Breast epithelium (tissue), 4 donors: ENCODE measurements at places on chromosomes 16 and 17.

- no peak for DNase-seq
Observed at GRCh38 chr17:17403899-17404576, 72.8 kb upstream of the MED9 start.

GRCh38 chr17:43560461-43561427 lies 14.6 kb upstream of the ETV4 start:
- no peak for DNase-seq

DNA sequence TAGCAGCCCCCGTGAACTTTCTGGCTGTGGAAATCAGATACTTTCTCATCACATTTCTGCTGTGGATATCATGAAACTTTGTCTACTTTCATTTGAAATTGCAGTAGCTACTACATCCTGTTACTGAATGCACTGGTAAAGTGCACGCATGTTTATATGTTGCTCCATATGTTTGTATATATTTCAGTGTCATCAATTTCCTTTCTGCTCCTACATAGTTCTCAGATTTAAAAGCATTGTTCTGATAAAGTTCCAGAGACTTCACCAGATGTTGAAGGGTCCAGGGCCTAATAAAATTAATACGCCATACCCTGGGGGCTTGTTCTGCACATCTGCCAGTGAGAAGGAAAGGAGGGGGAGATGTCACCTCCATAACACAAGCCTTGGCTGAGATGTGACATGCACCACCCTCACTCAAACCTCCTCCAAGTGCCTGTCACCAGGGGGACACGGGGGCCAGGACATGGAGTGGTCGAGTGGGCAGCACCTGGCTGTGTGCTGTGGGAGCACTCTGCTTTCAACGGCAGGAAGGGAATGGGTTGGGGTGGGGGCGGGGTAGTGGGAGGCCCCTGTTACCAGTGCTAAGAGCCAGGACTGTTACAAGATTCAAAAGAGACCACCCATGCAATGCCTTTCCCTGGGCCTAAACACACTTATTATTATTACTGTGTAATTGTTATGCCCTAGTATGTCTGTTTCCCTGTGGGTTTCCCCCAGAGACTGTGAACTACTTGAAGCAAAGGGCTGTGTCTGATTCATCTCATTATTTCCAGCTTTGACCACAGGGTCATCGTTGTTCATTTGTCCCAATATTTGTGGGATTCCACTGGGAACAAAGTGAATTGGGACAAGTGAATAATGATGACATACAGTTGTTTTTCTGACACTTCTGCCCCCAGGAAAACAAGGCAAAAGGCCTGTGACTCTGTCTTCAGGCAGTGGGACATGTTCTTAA lies 193.4 kb downstream of the FOXL1 start:
- no peak for DNase-seq

- DNase-seq, result peak; percentile 58
Observed at GRCh38 chr17:64306850-64307463, 43.9 kb upstream of the TEX2 start.

- no peak for DNase-seq
Observed at GRCh38 chr16:66143415-66143814, 223.1 kb upstream of the CDH5 start.

- no peak for DNase-seq
Observed at GRCh38 chr16:68750193-68750695, 13.2 kb downstream of the CDH1 start.

GRCh38 chr16:62256406-62256805 lies 220.2 kb upstream of the CDH8 start:
- no peak for DNase-seq

GRCh38 chr17:28345419-28346198 lies 10.0 kb downstream of the TNFAIP1 start:
- no peak for DNase-seq

DNA sequence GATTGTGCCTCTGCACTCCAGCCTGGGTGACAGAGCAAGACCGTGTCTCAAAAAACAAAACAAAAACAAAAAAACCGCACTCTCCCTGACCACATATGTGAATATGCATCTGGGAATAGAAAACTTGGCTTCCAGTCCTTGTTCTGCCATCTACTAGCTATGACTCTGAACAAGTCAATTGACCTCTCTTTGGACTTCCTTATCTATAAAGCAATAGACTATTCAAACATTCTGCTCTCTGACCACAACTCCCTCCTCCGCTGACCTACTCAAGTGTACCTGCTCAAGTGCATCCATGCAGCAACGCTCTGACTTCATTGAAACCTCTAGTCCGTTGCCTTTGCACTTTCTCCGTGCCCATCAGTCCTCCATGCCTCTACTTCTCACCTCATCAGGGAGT lies 52.6 kb upstream of the KDM6B start:
- DNase-seq, result no peak

DNA sequence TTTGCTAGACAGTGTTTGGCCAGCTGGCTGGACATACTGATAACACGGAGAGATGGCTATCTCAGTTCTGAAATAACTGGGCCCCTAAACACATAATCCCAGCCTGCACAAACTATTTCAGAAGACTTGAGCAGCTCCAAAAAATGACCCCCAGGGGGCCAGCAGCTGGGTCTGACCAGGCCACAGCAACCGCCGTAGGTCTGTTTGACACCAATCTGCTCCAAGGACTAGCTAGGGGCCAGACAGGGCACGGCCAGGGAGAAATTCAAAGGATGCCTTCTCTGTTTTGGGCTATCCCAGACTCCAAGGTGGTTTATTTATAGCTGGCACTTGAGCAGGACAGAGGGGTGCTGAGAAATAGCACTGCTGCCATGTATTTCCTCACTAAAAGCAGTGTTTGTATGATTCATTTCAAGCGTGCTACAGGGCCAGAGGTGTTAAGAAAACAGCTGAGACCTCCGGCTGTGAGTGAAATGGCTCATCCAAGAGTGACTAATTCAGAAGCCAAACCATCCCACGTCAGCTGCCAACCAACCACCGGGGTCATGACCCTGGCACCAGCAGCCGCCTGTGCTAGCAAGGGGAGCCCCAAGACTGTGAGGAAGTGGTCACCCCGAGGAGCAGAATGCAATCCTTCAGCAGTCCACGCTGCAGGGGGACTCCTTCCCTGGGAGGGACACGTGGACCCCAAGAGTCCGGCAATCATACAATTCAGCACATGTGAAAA lies 5.7 kb downstream of the GGA2 start:
- DNase-seq, result peak; percentile 51

- DNase-seq, result no peak
Observed at GRCh38 chr16:67395458-67396158, 2.3 kb upstream of the TPPP3 start.

DNA sequence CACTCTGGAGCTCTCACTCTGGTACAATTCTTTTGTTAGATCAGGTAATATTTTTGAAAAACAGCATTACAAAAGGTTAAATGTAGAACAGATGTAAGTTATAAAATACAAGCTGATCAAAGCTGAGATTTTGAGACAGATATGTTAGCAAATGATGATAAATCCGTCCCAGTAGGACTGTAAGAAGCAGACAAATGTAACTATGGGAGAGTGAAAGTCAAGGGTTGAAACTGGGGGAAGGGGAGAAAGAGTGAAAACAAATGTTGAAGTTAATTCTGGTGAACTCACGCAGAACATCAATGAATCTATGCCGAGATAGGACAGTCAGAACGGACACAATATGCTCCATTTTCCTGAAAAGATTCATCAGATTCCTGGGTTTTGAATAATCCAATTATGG lies 298.9 kb upstream of the IRX5 start:
- no peak for DNase-seq

DNA sequence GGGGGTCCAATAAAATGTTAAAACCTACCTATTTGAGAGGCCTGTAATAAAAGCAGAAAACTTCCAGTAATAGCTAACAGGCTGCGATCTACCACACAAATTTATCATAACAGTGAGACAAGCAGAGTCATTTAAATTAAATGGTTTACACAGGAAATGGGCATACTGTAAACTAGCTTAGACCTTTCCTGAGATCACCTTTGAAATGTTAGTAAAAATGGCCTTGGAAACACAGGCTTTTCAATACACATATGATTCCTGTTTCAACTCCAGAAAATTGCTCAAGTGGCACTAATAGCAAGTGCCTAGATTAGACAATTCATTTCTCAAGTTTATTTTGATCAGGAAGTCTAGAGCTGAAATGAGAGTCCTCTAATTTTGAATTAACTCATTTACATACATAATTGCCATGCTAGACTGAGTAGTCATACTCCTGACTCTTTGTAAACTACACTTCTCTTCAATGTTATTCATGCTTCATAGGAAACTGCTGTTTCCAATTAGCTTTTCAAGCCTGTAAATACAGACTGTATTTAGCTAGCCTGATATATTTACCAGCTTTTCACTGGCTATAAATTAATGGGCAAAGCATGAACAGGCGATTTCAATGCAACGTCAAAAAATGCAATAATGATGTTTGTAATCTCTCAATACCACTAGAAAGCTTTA lies 43.3 kb downstream of the PARN start:
- no peak for DNase-seq

DNA sequence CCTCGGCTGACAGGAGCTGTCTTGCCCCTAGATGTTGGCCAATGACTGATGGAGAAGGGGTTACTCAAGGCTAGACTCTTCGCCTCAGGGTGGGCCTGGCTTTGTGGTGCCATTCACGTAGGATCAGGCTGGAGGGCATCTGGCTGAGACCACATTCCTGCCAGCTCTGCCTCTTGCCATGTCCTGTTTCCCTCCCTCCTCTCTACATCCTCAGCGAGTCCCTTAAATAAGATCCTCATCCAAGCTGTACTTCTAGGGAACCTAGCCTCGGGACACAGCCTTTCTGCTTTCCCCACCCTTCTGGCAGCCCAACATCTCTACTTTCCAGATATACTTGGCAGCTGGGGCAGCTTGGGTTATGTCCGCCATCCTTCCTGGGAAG lies 27.9 kb upstream of the EFCAB13 start:
- DNase-seq, result no peak

DNA sequence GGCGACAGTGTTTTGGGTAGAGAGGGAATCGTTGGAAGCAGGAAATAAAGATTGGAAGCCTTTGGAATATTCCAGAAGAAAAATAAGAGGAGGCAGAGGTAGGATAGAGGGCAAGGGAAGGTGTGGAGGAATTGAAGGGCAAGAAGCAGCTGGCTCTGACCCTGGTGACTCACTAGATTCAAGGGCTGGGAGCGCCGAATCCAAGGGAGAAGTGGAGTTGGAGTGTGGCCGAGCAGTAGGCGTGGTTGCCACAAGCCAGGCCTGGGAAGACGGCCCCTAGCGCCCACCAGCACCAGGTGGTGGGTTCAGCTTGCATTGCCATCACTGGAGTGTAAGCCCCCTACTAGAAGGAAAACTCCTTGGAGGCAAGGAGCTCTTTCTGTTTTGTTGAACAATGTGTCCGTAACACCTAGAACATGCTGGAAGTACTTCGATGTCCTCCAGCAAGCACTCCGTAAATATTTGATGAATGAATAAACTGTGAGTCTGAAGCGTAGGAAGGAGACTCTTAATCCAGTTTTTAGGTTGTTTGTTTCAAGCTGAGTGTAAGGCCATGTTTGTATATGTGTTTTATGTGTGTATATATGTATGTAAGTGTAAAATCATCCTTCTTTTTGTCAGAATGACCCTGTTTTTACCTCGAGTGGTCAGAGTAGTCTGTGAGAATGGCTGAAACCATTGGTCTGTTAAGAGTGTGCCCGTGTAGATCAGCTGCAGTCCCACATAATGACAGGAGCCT lies 139.5 kb downstream of the CMIP start:
- no peak for DNase-seq

GRCh38 chr16:55906123-55906522 lies 30.9 kb upstream of the CES5A start:
- no peak for DNase-seq

DNA sequence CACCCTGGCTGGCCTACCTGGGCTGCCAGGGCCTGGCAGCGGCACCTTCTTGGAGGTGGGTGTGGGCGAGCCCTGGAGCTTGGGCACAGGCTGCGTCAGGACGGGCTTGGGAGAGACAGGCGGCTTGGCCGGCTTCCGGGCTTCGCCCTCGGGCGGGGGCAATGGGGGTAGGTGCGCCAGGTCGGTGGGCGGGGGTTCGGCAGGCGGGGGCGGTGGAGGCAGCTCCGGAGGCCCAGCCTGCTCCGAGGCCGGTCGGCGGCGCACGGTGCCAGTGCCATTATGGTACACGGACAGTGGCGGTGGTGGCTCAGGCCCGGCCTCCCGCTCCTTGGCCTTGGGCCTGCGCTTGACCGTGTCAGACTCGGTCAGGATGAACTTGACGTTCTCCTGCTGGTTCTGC lies 16.8 kb downstream of the CASKIN1 start:
- no peak for DNase-seq

- no peak for DNase-seq
Observed at GRCh38 chr17:18241229-18241871, 15.9 kb downstream of the LLGL1 start.

DNA sequence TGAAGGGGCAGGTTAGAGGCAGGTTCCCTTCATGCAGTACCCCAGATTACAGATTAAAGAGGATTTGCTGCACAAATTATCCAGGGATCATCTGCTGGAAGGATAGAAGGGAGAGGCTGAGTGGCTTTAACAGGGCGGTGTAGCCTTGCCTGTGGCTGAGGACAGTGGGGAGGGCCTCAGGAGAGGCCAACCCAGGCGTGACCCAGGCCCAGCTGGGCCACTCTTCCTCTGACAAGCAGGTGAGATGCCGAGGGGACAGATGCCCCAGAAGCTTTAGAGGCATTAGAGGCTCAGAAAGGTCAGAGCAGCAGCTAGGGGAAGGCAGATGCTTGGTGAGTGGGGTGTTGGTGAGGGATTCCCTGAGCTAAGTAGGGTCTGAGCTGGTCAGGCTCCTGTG lies 18.1 kb upstream of the MTMR4 start:
- no peak for DNase-seq
